ENCODE measurements at places on chromosomes 4 and X.

DNA sequence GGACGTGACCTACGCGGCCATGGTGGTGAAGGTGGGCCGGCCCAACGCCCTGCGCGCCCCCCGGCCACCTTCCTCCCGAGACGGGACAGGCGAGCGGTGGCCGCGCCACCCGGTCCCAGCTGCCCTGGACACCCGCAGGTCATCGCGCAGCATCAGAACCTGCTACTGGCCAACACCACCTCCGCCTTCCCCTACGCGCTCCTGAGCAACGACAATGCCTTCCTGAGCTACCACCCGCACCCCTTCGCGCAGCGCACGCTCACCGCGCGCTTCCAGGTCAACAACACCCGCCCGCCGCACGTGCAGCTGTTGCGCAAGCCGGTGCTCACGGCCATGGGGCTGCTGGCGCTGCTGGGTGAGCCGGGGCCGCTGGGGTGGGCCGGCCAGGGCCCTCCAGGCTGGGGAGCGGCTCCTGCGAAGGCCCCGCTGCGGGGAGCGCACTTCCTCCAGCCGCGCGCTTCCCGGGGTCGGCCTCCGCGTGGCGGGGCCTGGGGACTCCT lies 9.0 kb upstream of the SLC26A1 start:
- DNase-seq = no peak

DNA sequence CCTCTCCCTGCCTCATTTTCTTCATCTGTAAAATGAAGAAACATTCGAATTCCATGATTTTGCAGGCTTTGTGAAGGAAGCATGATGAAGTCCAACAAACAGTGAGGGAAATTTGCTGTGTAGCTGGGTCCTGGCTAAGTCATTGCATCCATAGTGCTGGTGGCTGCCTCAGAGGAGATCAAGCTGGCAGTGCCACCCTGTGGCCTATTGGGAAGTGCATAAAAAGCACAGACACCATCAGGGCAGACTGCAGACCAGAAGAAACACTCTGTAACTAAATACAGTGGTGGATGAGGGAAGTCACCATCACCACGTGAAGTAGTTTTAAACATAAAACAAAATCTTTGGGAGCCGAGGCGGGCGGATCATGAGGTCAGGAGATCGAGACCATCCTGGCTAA lies 40.7 kb upstream of the DDX3X start:
- no peak for DNase-seq

- no peak for DNase-seq
Observed at GRCh38 chrX:149908308-149908707, 21.1 kb upstream of the HSFX4 start.

DNA sequence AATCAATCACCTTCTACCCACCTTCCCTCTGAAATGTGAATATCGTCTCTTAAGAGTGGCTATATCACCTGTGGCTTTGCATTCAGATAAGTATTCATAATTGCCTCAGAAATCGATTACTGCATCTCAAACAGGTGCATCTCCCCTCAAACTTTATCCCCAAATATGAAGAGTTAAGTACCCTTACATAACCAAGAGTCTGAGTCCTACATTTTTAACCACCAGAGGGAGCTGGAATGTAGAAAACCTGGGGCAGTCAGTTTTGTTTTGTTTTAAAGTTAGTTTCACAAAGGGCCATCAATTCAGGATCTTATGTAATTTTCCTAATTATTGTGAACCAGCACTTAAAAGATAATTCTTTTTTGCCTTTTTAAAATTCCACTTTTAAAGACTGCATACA lies 5.7 kb downstream of the TCEANC start:
- no peak for DNase-seq

GRCh38 chrX:139890991-139891700 lies 41.7 kb downstream of the ATP11C start:
- DNase-seq = no peak

DNA sequence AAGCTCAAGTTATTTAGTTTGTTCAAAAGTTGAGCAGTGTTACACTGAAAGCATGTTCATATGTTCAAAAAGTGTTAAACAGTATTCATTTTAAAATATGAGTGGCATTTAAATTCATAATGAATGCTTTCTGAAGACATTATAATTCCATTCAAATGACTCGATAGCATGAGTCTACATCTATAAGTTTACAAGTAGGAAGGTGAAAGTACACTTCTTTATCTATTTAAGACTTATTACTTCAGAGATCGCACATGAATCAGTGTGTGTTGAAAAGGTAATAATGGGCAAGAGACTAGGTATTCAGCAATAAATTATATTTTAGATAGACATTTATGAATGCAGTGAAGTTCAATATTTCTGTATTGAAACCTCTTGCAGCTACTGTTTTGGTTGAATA lies 456.1 kb downstream of the GRXCR1 start:
- no peak for DNase-seq

GRCh38 chrX:77444545-77444944 lies 2.6 kb upstream of the FGF16 start:
- DNase-seq = no peak

DNA sequence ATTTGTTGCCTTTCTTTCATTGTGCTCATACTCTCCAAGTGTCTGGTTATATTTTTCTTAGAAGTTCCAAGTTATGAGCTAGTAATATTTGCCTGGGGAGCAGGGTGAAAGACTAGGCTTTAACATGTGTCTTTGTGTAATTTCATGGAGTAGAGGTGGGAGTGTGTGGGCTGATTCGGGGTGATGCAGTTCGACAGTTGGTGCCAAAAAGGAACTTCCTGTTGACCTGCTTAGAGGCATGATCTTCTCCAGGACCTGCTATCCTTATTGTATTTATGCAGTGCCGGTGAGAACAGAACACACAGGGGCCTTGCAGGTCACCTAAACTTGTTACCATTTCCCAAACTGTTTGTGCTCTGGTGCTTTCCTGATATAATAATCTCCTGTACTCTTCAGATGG lies 21.2 kb downstream of the USP53 start:
- DNase-seq = no peak
